NCI-H187 treated with DMSO at 0.1 percent for 48 hours (cell line): ENCODE measurements at places on chromosomes 13 and 19.
A peak's percentile ranks its signal among the peaks of the same experiment; 100 is the strongest.

GRCh38 chr19:34188408-34188807, 16.1 kb downstream of the LSM14A start:
- no peak for DNase-seq

- no peak for DNase-seq
Measured at GRCh38 chr13:21948769-21949474, 278.0 kb downstream of the FGF9 start.

GRCh38 chr13:77460195-77460594, 75.3 kb upstream of the SCEL start:
- DNase-seq, result no peak

DNA sequence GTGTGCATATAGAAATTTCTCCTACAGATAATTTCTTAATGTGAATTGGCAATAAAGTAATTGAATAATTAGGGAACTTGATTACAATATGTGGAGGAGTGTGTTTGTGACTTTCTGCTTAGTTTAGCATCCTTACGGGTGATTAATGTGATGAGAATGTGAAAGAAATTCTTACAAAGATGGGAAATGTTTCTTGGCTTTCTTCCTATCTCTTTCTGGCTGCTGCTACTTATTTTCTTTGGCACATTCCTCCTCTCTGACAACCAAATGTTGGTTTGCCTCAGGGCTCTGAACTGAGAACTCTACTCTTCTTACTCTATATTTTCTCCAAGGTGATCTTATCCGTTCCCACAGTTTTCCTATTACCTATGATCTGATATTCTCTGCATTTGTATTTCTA, 300.1 kb downstream of the TBC1D4 start:
- no peak for DNase-seq

DNA sequence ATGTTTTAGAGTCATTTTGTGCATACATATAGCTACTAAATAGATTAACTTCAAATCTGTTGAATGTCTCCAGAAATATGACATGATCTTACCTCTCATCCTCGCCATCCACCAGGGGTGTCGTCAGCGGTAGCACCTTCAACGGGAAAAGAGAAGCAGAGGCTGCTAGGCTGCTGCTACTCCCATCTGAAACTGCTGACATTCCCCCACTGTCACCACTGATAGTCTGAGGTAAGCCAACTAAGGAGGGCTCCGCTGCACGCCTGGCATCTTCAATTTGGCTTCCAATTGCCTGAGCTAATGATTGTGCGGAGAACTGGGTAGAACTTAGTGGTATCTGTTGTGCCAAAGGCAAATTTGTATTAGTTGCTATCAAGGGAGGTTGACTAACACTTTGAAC, 3.1 kb downstream of the TSC22D1 start:
- DNase-seq, result no peak

- no peak for DNase-seq
Measured at GRCh38 chr13:47409778-47410177, 512.9 kb upstream of the HTR2A start.

- peak; percentile 48 for DNase-seq
Measured at GRCh38 chr13:106467427-106468122, 67.9 kb downstream of the EFNB2 start.

GRCh38 chr13:66612983-66613382, 617.2 kb downstream of the PCDH9 start:
- no peak for DNase-seq

DNA sequence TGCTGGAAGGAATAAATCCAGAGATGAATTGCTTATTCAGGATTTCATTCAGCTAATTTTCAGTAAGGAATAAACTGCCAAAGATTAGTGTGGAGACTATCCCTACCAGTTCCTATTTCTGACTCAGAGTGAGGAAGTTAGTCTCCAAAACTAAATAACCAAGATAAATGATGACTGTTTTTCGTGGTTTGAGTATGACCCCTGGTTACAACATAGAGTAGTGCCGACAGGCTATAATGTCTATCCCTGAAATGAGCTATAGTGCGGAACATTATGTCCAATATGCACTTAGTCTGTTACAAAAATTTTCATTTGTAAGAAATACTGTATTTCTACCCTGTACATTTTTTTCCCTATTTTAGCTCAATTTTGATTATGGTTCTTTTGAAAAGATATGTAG, 51.4 kb downstream of the NBEA start:
- no peak for DNase-seq

DNA sequence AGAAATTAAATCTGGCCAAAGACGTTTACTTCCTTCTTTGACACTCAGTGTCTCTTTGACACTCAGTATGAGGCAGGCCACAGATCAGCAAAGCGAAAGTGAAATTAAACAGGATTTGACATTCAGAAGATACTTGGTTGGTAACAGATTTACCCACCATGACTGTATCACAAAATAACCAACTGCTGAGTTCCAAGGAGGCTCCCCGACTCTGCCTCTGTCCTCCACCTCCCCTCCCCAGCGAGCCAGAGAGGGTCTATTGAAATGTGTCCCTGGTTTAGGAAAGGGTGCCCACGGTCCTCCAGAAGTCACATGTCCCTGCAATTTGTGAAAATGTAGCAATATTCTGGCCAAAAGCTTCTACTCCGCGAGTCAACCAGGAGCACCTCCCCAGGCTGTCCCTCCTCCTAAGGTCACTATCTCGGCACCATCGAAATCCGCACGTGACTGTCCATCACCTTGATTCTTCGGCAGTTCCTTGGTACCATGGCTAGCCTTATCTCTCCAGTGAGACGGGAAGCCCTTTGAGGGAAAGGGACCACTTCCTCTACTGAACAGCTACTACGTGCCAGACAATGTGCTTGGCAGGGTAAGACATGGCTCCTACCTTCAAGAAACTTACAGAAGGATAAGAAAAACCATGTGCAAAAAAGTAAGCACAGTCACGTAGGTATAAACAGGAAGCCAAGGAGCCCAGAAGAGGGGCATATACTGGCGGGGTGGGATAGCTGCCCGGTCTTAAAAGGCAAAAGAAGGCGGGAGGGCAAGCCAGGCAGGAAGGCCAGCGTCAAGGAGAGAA, 1.5 kb downstream of the N4BP2L1 start:
- DNase-seq, result no peak

DNA sequence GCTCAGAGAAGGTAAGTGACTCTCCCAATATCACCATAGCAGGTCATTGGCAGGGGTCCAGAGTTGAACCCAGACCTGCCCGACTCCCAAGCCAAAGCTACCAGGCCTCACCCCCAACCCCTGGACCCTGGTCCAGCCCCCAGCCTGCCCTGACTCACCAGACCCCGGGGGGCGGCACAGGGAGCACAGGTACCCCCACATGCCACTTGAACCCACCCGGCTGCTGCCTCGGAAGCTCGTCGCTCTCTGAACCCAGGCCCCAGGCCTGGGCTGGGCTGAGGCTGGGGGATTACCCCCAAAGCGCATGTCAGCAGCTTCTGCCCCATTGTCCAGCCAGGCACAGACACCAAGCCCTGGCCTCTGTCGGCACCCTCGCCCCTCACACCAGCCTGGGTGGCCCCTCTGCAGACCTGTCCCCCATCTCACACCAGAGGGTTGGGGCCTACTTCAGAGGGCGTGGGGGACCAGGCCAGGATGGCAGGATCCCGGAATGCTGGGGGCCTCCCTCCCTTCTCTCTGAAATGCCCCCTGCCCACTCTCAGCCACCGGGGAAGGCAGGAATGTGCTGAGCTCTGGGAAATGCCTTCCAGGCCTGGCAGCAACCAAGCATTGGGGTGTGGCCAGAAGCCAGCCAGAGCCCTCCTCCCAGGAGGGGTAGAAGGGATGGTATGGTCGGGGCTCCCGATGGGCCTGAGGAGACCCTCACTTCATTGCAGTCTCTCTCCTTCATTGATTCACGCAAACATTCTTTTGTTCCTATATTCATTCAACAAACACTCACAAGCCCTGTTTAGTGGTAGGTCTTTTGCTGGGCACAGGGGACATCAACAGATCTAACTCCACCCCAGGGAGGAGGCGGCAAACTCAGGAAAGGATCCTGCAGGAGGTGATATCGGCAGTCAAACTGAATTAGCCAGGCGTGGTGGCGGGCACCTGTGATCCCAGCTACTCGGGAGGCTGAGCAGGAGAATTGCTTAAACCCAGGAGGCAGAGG, 1.7 kb upstream of the PRX start:
- DNase-seq, result no peak

DNA sequence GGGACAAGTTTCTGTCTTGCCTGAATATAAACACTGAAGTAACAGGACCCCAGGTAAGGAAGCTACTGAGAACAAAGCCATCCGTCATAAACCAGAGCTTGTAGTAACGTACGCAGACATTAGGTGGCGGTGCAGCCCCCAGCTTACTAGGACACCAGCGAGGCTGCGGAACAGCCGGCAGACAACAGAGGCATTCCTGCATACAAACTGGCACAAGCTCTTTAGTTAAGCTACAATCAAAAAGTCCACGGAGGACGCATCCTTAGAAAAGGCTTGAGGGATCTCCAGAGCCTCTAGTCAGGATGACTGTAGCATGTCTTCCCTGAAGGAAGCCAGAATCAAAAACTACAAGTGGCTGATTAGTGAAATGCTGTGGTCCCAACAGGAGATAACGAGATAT, 26.2 kb downstream of the ZNF160 start:
- DNase-seq, result no peak

DNA sequence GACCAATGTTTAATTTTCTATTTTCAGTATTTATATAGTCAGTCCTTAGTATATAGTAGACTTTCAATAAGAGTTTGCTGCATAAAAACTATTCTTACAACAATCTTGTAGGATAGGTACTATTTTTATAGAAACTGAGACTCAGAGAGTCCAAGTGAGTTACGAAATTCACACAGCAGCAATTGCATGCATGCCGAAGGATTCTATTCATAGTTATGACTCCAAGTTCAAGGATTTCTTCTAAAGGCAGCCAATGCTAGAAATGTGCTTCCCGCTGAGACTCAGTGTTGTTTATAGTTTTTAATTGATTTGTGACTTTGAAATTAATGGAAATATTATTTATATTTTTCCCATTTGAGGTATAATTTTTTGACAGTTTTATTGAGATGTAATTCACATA, 62.7 kb upstream of the CSNK1A1L start:
- no peak for DNase-seq
